ENCODE measurements at places on chromosomes 5 and 9.

DNA sequence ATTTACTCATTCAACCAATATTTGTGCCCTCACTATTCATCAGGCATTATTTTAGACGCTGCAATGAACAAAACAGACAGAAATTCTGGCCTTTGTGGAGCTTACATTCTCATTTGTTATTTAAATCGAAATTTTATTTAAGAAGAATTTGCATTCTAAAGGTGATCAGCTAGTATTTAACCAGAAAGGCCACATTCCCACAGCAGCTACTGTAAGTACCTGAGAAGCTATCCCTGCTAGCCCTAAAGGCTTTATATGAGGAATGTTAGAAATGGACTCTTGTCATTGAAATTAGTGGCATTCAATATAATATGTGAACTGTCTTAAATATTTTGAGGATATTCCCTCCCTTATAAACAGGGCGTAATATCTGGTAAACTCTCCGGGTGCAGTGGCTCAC lies 35.0 kb upstream of the GOLM1 start:
- no peak for DNase-seq

DNA sequence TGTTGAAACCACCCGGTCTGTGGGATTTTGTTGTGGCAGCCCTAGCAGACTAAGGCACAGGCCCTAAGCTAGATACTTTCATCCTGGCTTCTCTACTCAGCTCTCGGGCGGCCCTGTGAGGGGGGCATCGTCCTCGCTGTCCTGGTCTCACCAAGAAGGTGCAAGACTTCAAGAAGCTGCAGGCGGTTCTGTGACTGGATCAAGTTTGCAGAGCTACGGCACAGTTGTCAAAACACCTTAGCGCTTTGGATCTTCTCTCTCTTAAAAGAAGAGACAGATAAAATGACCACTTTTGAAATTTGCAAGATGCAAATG lies 119.4 kb upstream of the PHYKPL start:
- DNase-seq = no peak

GRCh38 chr9:73596321-73596720 lies 444.7 kb downstream of the ANXA1 start:
- DNase-seq = no peak

DNA sequence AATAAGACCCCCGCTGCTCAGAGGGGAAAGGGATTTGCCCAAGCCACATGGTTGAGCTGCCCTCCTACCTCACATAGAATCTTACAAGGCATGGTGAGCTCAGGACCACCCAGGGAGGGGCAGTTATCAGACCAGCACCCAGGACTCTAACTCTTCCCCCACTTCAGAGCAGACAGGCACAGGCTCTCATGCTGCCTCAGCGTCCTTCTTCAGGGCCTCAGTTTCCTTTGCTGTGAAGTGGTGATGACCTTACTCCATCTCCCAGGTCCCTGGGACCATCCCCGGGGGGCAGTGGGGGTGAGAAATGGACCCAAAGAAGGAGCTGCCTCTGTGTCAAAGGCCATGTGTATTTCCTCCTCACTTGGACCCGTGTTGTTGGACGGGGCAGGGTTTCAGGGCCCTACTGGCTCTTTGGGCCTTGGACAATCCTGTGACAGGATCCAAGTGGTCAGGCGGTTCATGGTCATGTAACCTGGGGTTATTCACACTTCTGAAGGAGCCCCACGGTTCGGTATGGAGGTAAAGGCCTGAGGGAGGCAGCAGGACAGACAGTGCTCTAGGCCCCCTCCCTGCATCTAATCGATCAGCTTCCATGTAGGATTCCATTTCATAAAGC lies 31.7 kb upstream of the CSF1R start:
- no peak for DNase-seq

DNA sequence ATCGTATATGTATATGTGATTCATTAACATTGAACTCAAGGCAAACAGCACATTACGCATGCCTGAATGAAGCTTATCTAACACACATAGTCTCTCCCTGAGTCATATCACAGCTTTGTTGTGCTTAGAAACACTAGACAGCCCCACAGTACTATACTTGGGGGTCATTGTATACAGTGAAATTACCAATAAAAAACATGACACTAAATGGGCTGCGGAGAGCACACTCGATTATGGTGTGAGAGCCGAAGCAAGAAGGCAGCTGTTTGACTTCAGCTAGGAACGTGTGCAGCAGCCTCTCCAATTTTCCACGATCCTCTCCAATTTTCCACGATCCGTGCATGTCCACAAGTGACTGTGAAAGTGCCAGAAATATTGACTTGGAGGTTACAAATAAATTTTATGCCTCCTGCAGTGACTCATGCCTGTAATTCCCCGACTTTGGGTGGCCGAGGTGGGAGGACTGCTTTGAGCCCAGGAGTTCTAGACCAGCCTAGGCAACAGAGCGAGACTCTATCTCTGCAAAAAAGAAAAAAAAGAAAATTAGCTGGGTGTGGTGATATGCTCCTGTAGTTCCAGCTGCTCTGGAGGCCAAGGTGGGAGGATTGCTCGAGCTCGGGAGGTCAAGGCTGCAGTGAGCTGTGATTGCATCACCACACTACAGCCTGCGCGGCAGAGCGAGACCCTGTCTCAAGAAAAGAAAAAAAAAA lies 102.4 kb downstream of the DAPK1 start:
- DNase-seq = no peak

DNA sequence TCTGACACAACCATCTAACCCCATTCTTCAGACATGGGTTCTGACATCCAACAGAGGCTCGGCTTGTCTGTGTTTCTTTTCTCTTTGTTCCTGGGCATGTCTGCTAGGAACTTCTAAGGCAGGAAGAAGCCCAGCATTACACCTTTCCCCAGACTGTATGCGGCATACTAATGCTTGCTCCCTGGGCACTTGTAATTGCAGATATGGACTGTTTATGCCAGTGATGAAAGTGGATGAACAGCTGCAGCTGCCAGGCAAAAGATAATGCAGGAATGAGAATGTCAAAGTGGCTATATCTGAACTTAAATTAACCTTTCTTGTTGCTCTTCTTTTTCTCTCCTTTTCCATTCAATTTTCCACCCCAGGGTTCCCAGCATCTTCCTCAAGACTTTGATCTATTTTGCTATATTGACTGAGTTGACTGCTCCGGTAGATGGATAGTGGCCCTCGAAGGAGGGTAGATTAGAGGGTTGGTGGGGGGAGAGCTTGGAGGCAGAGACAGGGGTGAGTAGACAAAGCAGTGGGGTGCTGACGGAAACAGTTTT lies 344.4 kb downstream of the MAN2A1 start:
- no peak for DNase-seq

- DNase-seq = no peak
These were observed 261.8 kb downstream of the GAS1 start for GRCh38 chr9:86685556-86685955.

- DNase-seq = no peak
These were observed 48.7 kb upstream of the C5orf47 start for GRCh38 chr5:173940269-173940668.

- DNase-seq = no peak
These were observed 268.8 kb upstream of the ANKRD55 start for GRCh38 chr5:56501781-56502557.

DNA sequence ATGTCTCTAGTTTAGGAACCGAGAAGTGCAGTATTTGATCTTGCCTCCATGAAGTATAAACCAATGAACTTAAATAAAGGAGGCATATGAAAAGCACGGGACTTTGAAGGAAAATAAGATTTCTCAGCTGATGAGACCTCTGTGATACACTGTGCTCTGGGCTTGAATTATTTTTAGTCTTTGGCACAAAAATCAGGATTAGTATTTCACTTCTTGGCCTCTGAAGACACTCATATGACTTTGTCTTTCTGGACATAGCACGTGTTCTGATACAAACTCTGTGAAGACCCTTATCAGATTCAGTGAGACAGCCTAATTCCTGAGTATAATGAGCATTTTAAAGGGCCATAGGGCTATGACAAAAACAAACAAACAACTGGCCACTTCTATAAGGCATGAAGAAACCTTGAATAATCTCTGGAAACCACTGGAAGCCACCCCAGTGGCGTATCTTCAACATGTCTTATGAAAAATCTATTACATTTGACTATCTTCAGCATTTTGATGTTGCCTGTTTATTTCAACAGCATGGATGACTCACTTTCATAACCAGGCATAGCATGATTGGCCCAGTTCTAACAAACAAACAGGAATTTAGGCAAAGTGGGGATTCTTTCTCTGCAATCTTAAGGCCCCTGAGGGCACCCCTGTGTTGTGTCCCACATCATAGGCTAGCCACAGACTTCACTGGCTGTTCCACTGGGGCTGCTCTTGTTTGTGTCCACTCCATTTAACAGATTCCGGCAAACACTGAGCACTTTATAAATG lies 90.3 kb upstream of the ZNF462 start:
- no peak for DNase-seq

- DNase-seq = no peak
These were observed 43.5 kb upstream of the COL15A1 start for GRCh38 chr9:98900244-98900643.

DNA sequence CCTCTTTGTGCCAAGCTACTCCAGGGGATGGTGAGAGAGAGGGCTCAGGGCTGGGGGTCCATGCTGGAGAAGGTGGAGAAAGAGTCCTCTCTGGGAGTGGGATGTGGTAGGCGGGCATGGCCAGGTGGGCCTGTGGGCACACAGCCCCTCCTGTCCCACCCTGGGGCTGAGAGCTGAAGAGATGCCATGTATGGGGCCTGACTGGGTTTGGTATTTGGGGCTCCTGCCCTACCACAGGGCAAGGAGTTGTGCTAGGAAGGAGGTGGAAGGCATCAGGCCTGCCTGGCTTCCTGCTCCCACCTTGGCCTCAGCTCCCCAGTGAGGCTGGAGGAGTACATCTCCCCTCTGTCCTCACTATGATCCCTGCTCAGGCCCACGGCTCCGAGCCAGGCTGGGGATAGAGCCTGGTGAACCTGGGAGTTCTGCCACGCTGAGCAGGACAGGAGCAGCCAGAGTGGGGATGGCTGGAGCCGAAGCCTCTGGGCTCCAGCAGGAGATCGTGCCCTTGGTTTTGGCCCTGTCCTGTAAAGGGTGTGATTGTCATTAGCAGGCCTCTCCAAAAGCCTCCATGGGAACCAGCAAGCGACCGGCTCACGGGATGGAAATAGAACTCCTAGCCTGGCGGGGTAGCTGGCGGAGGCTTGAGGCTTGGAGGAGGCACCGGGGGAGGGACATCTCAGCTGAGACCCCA lies 75.5 kb downstream of the CACNA1B start:
- DNase-seq = no peak

- no peak for DNase-seq
These were observed 1.2 kb downstream of the CDKN2B-AS1 start for GRCh38 chr9:21995666-21996398.

GRCh38 chr9:95570646-95571045 lies 53.9 kb upstream of the PTCH1 start:
- no peak for DNase-seq

DNA sequence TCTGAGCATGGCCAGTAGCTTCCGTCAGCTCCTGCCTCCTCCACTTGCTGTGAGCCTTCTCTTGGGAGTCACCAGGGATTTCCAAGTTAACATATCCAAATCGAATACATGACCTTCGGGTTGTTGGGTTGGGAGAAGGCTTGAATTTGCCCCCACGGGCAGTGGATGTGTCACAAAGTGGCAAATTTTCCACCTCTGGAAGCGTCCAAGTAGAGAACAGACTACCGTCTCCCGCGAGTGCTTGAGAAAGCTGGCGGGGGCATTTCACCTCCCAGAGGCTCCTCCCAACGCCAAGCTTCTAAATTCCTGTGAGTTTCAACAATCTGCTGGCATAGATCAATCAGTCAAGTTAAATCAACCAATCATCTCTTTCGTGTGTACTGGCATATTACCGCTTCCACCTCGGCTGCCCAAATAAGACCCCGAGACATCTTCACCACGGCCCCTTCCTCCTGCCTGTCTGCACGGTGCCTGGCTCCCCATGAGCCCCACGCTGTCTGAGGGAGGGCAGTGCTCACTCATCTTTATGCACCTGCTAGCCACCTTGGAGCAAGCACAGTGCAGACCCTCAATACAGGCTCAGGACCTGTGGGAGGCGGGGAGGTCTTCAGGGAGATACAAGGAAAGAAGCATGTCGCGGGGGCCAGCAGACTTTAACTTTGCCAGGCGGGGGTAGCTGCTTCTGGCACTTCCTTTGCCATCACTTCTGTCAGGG lies 79.1 kb downstream of the MRPL36 start:
- no peak for DNase-seq

DNA sequence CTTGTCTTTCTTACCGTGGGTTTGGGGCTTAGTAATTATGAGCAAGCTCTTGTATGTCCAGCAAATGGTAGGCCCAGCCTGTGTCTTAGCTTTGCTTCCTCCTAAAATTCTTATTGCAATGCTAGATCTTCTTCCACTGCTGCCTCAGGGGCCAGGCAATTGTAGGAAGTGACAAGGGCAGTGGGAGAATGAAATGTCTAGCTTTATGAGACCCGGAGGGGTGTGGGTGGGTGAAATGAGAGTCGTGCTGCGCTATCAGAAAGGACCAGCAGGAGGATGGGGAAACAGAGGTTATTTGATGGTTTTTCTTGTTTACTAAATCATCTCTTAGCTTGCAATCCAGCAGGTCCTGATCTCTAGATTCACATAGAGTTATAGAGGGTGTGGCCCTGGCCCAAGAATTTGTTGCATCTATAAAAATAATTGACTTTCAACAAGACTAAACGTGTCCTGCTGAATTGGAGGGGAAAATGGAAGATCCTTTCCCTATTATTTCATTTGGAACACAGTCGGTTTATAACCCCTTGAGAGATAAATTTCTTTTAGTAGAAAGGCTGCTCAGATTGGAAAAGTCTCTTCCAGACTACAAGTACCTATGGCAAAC lies 43.7 kb downstream of the ZNF366 start:
- no peak for DNase-seq

DNA sequence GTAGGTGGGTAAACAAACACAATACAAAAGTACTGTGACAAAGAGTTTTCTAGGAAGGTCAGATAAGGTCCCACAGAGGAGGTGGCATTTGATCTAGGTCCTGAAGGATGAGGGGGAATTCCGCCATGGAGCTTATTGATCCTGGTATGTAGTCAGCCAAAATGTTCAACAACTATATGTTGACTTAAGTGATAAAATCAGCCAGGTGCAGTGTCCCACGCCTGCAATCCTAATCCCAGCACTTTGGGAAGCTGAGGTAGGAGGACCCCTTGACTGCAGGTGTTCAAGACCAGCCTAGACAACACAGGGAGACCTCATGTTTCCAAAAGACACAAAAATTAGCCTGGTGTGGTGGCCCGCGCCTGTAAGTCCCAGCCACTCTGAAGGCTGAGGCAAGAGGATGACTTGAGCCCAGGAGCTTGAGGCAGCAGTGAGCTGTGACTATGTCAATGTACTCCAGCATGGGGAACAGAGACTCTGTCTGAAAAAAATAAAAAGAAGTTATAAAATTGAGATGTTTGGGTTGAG lies 46.4 kb upstream of the PLIN2 start:
- no peak for DNase-seq

- no peak for DNase-seq
These were observed 578.0 kb downstream of the EFNA5 start for GRCh38 chr5:107092695-107093094.
